ENCODE measurements at places on chromosomes 5 and 9.

DNA sequence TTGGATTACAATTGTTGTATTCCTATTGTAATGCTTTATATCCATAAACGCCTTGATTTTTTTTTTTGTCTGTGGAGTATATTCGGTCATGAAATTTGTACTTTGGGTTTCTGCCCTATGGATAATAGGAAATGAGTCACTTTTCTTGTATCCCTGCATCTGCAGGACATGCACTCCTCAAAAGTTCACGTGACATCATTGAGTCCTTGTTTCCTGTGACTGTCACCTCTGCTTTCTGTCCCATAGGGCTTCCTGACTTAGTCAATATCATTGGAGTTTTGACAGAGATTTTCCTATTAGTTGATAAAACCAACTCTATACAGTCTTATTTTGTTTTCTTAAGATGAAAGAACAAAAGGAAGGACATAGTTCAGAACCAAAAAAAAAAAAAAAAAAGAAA, 356.3 kb downstream of the MAT2B start:
- DNase-seq: no peak

- DNase-seq: no peak
Measured at GRCh38 chr5:72949481-72949880, 6.4 kb upstream of the FCHO2 start.

DNA sequence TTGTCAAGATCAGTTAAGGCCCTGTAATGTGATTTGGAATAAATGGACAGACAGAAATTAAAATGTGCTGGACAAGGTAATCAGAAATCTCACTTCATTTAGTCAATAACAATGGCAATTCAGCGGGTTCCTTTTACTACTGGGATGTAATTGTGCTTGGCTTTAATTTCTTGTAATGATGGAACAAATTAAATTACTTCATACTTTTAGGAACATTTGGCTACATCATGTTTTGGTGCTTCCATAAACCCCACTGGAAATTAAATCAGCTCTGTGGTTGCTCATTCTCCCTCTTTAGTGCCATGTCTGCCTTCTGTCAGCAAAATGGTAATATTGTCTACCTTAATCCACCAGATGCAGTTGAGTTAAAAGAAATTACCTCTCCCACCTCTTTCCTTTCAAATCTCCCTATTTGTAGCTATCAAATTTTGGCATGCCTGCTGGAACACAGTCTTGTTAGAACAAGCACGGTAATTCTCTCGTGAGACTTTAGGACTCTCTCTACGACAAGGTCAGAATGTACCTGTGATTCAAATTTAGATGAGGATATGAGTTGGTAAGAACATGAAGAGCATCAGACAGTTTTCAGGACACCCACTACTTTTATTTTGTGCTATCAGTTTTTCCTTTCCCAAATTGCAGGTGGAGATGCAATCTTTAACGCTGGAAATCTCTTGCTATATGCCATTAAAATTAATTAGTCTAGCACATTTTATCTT, 476.3 kb downstream of the RAB3C start:
- no peak for DNase-seq

DNA sequence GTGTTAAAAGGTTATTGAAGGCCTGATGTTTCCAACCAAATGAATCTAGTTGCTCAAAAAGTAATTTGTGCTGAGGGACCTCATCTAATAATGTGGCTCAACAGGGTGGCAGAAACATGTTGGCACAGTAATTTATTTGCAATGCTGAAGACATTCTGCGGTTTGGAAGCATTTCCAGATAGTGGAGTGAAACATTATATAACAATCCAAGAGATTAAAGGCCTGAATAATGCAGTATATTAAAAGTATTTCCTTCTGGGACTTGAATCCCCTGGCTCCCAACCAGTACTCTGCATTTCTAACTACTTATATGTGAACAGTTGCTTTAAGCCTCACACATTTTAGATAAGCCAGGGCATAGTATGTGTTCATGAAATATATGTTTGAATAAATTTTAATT, 25.9 kb upstream of the ALDH1A1 start:
- no peak for DNase-seq

GRCh38 chr5:88667496-88668201, 215.3 kb downstream of the MEF2C start:
- no peak for DNase-seq

DNA sequence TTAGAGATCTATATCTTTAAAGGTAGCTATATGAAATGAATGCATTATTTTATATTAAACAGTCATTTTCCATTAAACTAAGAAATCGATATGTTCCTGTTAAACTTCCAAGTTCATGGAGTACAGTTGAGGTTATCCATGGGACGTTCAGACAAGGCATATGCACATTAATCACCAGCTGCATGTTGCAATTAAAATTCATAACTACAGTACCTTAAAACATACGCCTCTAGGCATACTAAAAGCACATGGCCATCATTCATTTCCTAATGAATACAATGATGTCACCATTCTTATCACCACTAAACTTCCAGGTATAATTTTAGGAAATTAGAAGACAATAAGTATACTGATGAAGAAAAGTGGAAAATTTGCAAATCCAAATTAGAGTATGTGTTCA, 174.3 kb downstream of the CDH12 start:
- DNase-seq: no peak

DNA sequence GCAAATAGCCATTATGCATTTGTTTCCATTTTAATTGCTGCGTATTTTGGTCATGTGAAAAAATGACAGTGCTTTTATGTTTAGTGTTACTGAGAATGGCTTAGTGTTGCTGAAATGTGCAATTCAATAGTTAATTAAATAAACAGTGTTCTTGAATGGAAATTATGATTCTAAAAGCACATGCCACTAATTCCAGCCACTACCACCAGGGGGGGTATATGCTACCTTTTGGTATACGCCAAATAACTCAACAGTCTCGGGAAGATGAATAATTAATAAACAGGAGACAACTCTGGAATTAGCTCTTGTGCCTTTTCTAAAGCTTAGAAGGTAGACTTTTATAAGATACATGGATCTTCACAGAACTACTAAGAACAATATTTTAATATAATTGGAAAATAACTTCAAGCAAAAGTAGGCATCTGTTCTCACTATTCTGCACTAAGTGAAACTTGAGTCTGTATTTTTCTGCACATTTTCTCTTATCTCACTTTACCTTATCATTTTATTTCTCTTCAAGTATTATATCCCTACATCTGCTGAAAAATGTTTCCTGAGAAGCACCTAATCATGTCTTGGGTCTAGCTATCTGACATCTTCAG, 83.5 kb upstream of the MINAR2 start:
- DNase-seq: peak; percentile 0

DNA sequence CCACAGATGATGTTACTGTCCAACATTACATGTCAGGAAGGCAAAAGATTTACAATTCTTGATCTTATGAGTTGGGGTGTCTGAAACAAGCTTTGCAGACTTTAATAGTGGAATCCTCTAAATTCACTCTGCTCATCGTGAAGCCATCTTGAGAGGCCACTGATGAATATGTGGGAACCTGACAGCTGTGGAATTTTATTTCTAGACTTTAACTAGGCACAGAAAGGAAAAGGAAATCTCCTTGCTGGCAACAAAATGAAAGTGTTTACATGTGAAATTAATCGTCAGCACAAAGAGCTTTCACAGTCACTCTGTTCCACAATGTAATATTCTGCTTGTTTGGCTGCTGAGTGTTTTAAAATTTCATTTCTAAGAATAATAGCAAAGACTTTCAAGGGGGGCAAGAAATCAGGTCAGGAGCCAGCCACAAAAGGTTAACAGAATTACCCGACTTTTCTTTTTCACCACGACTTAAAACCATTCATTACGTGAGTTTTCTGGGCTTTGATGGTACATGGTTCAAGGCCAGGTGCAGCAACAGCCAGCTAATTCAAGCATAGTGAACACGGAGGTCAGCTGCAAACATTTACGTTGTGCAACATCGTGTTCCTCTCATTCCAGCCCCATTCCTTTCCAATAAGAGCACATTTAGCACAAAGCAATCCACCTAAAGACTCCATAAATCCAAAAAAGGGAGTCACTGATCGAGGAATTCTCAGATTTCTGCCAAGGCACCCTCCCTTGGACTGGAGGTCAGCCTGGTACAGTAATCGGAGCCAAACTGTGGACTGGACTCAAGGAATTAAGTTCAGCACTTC, 14.6 kb downstream of the NREP start:
- no peak for DNase-seq

- no peak for DNase-seq
Measured at GRCh38 chr5:135891268-135891667, 4.4 kb downstream of the IL9 start.

DNA sequence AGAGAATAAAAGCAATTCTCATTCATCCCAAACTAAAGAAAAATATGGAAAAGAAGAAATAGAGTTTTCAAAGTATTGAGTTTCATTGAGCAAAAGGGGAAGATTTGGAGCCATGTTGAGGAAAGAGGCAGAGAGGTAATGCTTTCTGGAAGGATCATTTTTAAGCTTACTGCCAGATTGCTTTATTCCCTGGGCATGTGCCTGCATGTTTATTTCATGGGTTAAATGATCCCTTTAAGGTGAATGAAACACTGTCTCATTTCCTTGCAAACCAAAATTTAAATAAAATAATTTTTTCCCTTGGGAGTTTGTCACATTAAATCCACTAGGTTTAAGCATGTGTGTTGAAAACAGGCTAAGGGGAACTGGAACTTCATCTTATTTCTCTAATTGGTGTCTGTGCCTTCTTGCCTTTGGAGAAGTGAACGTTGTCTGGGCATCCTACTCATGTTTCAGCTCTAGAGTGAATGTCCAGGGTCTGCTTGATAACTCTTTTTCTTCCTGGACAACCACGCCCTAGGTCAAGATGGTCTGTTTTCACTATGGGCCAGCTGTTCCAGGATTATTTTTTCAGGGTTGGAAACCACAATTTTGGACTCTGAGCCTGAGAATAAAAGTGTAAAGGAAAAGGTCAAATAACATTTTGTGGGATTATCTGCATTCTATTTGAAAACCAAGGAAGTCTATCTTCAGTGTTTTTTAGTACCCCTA, 114.1 kb upstream of the ELL2 start:
- no peak for DNase-seq

- DNase-seq: peak; percentile 62
Measured at GRCh38 chr9:127004946-127005769, 90.6 kb downstream of the RALGPS1 start.

DNA sequence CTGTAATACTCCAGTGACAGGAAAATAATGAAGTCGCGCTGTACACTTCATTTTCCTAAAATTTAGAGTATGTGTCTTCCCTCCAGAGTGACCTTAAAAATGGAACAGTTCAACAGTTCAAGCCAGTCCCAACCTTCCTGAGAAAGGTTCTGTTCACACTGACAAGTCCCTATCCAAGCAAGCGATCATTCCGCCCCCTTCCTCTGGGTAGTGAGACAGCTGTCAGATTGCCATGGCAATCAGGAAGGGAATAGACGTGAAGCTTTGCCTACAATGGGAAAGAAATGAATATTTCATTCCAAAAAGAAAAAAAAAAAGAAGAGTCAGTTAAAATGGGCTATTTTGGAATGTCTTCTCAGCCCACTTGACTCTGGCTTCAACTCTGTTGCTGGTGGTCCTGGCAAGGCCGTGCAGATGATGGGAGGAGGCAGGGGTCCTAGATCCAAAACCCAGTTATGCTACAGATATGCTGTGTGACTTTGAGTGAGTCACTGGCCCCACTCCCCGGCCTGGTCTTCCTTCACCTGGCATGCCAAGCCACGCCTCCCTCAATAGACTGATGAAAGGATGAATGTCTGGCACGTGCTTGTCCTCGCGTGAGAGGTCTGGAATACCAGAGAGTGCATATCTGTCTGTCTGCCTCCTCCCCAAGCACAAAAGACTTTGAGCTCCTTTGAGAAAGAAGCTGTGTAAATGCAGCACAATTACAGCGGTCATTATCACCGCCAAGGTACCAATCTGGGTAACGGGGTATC, 165.8 kb upstream of the WWC1 start:
- DNase-seq: no peak

- DNase-seq: no peak
Measured at GRCh38 chr9:99140685-99141314, 35.9 kb downstream of the TGFBR1 start.

DNA sequence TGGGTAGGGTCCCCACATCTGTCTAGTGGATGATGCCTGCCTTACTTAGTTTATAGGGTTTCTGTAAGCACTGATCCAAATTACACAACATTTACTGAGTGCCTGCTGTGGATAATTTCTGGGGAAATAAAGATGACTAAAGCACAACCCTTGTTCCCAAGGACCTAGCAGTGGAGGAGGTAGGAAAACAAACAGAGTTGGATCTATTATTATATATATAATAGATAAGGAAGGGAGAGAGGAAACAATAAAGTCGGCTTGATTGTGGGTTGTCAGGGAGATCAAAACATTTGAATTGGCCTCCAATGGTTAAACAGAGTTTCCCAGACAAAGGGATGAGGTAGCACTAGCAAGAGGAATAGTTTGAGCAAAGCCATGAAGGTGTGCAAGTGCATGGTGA, 14.0 kb downstream of the IL33 start:
- no peak for DNase-seq
